Activated B cell treated with CpG ODN at 0.5 μM for 24 hours (primary cell): ENCODE measurements at places on chromosomes 2 and 18. TPM values are rescaled to one million over a fixed set of nuclear protein-coding genes. Genes with fewer than 3 reads are reported as not detected.

Gene FOXD4L1
- total RNA-seq, result 0.17 and 0.35 TPM in 2 replicates

Gene CFAP221
- total RNA-seq, result not detected in 2 replicates

Gene MREG
- 16.2 and 16.6 TPM in 2 replicates for total RNA-seq

Gene ZSWIM2
- not detected in 2 replicates for total RNA-seq

Gene TANK
- 130 and 150 TPM in 2 replicates for total RNA-seq

Gene EPB41L5
- 20.9 and 29.4 TPM in 2 replicates for total RNA-seq

Gene SLC4A5
- 5.4 and 5.9 TPM in 2 replicates for total RNA-seq

Gene CPS1
- 0.20 and 0.75 TPM in 2 replicates for total RNA-seq

Gene TLX2
- total RNA-seq, result not detected in 2 replicates

Gene PSMA8
- total RNA-seq, result 0.89 and 0.93 TPM in 2 replicates

Gene SYT4
- not detected in 2 replicates for total RNA-seq

Gene KCNF1
- not detected in 2 replicates for total RNA-seq

Gene DLX1
- not detected in 2 replicates for total RNA-seq

Gene POMC
- 3.2 and 4.4 TPM in 2 replicates for total RNA-seq

Gene CYP26B1
- not detected in 2 replicates for total RNA-seq

Gene DYSF
- total RNA-seq, result 0.10 and 0.13 TPM in 2 replicates

Gene DNAH7
- 0.17 and 0.29 TPM in 2 replicates for total RNA-seq

Gene TACR1
- not detected in 2 replicates for total RNA-seq

Gene PROKR1
- 0.05 and 0.09 TPM in 2 replicates for total RNA-seq

Gene UGGT1
- total RNA-seq, result 43.7 and 46.8 TPM in 2 replicates

Gene RUFY4
- 0.53 TPM in 1 of 2 replicates, not detected in the other for total RNA-seq
